ENCODE measurements at places on chromosomes 7 and 10. TPM values are rescaled to one million over a fixed set of nuclear protein-coding genes. Genes with fewer than 3 reads are reported as not detected.
A peak's percentile ranks its signal among the peaks of the same experiment; 100 is the strongest.

Gene PCGF6
- 2.1 TPM for total RNA-seq

Gene PIP
- not detected for total RNA-seq

Gene CUL1
- total RNA-seq, result 23.9 TPM

Gene SPDYE2B
- not detected for total RNA-seq

Gene TBC1D12
- total RNA-seq, result 0.06 TPM

GRCh38 chr7:15418264-15418663 is 143.6 kb downstream of the AGMO start:
- DNase-seq, result no peak

Gene MACC1
- total RNA-seq, result 0.14 TPM

DNA sequence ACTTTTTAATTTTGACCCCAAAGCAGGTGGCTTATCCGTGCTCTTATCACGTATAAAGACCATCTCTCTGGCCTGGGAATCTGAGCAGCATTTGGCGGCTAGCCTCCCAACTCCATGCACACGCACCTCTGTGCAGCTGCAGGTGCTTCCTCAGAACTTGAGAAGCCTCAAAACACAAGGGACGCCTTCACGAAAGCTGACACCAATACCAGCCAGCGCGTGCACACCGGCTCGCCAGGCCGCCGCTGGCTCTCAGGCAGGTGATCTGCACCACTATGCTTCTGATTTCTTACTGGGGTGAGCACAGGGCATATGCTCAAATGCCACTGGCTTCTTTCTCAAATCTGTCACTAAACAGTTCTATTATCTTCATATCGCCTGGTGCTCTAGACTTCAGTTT is 145.0 kb downstream of the PARD3 start:
- no peak for DNase-seq

- DNase-seq, result no peak
These were observed 41.6 kb downstream of the SH2D4B start for GRCh38 chr10:80579181-80579763.

DNA sequence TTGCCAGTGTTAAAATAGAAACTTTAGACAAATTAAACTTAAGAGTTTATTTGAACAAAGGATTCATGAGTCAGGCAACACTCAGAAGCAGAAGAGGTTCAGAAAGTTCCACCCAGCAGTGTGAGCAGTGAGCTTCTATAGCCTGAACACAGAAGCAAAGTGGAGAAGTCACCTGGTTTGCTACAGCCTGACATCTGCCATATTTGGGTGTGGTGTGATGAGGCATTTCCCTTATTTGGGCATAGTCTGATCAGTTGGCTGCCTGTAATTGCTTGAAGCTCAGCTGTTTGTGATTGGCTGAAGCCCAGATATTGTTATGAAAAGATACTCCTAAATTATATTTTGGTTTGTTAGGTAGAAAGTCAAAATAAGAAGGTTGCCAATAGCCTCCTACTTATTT is 39.1 kb downstream of the VWC2 start:
- no peak for DNase-seq

DNA sequence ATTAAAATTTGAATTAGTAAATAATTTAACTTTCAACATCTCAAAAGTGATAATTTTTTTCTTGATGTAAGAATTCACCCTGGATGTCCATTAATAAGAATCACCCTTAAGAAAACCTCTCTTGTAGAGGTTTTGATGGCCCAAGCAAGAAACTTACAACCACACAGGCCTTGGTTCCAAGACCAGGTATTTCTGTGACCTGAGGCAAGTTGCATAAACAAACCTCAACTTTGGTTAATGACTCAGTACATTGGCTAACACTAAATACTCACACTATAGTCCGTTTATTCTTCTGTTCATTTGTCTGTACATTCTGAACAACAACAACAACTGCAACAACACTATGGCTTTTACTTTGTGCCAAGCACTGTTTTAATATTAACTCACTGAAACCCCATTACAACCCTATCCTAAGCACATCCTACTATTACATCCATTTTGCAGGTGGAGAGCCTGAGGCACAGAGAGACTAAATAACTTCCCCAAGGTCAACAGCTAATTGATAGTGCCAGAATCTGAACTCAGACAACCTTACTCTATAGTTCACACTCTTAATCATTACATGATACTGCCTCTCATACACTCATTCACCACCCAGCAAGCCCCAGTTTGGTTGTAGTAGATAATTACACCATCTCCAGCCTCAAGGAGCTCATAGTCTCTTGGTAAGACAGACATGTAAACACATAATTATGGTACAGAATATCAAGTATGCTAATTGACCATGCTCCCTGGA is 6.6 kb downstream of the ANK3 start:
- DNase-seq, result no peak

DNA sequence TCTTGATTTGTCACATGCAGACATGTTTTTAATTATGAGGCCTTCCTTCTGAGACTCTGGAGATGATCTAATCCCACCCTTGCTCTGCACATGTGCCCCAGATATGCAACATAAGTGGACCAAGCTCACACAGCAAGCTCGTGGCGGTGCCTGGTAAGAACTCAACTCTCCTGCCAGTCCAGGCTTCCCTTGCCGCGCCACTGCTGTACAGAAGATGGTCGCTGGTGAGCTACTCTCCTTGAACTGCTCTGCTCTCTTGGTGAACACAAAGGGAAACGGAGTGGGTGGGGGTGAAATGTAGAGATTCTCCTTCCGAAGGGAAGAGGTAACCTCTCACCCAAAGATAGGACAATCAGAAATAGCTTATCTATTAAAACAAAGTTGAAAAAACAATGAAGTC is 25.7 kb downstream of the MYOF start:
- DNase-seq, result no peak

- no peak for DNase-seq
These were observed 35.9 kb downstream of the ZRANB1 start for GRCh38 chr10:124977648-124978375.

DNA sequence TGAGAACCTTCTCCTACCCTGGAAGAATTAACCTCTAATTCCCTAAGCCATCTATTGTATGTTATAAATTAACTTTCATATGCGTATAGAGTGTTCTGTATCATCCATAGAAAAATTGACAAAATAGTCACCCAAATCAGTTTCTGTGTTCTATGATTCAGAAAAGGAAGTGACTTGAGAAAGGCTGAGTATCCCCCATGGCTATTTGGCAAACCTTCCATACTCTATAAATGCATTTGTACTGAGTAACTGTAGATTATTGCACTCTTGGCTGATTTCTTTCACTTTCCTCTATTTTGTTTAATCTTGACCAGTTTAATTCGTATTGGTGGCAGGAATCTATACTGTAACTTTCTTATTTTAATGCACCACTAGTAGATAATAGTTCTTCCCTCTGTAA is 182.2 kb downstream of the HTR7 start:
- no peak for DNase-seq

Gene HGF
- not detected for total RNA-seq

GRCh38 chr7:318878-319661 is 29.1 kb downstream of the FOXL3 start:
- no peak for DNase-seq

DNA sequence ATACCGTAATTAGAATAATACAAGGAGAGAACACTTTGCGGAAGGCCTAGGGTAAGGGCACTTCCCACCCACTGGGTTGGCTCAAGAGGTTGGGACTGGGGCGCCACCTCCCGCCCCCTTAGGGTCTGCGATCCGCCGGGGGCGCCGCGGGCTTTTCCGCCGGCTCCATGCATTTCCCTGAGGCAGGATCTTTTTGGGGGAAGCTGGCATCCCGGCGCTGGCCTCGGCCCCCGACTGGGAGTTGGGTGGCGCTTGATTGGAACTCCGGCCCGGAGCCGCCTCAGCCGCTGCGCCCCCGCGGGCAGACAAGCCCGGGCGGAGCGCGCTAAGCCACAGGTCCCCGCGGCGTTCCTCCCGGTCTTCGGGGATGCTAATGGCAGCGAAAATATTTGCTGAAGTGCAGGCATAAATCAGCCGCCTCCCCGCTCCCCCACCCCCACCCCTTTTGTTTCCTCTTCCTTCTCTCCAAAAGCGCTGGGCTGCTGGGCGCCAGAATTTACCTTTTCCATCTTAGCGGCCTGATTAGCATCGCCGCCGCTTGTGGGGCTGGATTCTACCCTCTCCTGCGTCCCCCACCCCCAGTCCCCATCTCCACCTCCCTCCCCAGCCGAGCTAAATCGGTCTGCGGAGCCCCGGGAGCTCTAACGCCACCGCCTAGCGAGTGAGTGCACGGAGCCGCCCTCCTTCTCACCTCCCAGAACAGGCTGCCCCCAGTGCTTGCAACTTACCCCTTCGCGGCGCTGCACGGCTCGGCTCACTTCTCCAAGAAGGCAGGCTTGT is 5.1 kb downstream of the UNC5B start:
- DNase-seq, result no peak

DNA sequence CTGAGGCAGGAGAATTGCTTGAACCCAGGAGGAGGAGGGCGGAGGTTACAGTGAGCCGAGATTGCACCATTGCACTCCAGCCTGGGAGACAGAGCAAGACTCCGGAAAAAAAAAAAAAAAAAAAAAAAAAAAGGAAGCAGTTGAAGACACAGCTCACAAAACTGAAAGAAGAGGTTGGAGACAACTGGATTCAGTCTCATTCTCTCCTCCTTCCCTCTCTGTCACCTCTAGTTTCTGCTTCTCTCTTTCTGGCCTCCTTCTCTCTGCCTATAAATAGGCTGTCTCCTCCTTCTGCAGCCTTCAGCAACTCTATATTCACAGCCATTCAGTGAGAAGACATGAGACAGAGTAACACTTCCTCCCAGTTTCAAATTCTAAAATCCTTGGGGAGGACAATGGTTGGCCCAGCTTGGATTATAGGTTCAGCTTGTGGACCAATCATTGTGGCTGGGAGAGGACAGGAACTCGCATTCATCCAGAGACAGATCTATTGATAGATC is 125.6 kb upstream of the HABP2 start:
- DNase-seq, result no peak

GRCh38 chr10:1278306-1278705 is 222.1 kb downstream of the WDR37 start:
- no peak for DNase-seq

GRCh38 chr7:155565596-155565995 is 19.2 kb upstream of the CNPY1 start:
- DNase-seq, result no peak

Gene PRPS1L1
- total RNA-seq, result not detected

Gene AGAP9
- 4.8 TPM for total RNA-seq

Gene SPDYE11
- not detected for total RNA-seq

- DNase-seq, result no peak
These were observed 41.5 kb downstream of the ASB4 start for GRCh38 chr7:95527033-95527775.

DNA sequence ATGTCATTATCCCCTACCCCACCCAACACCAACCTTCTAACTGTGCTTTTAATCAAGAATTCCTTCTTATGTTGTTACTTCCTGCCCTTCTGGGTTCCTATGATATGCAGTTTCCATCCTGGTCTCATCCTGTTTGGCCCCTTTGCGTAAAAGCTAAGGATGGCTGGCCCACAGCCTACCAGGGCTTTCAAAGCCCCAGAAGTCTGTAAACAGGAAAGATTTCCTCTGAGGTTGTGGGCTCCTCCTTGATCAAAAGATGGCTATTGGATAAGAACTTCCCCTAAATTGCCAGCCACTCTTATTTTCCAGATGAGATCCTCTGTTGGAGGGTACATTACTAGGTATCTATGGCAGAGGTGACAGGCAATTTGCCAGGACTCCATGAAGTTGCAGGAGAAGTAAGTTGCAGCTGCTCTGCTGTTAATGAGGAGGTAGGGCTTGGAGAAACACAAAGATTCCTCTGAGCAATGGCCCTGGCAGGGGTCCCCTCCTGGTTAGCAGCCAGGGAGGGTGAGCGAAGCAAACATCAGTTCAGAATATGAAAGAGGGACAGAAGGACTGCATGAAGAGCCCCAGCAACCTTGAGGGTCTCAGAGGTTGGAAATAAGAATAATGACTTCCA is 32.1 kb downstream of the NRP1 start:
- DNase-seq, result no peak

GRCh38 chr7:37550872-37551271 is 102.2 kb upstream of the ELMO1 start:
- no peak for DNase-seq

DNA sequence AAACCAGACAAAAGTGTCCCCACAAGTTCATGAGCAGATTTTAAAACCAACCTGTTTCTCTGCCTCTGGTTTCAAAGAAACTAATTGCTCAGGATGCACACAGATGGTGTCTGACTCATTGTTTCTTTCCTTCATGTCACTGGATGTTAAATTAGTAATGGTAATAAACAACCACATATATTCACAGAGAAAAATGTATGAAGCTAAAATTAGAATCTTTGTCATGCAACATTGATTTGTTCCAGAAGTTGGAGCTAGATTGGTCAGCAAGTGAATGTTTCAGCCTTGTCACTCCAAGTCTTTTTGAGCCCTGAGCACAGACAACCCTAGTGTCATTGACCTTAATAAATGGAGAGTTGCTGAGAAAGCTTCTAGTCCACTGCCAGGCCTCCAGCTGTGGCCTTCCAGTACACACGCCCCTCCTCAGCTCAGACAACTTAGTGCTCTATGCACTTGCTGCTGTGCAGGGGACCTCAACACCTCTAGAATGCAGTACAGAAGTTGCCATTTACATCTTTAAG is 175.9 kb downstream of the CCDC71L start:
- DNase-seq, result no peak

- DNase-seq, result no peak
These were observed 44.4 kb upstream of the SHH start for GRCh38 chr7:155856656-155857055.

- DNase-seq, result peak; percentile 56
These were observed 372 bp upstream of the TMEM130 start for GRCh38 chr7:98870121-98870651.

Gene STK31
- 0.43 TPM for total RNA-seq

DNA sequence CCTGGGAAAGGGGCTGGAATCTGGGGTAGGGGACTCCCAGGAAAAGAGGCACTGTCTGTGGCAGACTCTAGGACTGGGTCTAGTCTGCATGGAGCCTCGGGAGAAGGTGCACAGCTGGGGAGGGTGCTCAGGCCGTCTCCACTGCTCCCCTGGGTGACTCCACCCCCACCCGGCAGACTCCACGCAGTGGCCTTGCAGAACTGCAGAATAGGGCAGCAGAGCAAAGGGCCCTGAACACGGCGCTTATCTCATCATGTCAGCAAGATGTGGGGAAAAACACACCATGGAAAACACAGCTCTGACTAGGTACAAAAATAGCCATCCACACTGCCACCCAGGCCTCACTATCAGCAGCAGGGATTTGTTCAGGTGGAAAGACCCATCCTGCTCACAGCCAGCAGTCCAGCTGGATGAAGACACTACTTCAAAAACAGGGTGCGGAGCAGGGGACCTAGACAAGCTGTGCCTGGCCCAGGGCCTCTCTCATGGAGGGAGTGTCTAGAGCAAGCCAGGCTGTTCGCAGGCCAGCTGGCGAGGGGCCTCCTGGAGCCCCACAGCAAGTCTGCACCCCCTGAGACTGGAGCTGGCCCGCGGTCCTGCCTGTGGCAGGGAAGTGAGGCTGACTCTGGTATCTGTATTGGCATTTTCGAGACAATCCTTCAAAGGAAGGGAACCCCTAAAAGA is 11.7 kb downstream of the MAT1A start:
- DNase-seq, result no peak

- no peak for DNase-seq
These were observed 227.4 kb downstream of the GRID1 start for GRCh38 chr10:86139066-86139657.

Gene OGDHL
- total RNA-seq, result not detected
